ENCODE measurements at places on chromosomes 11 and 22.

DNA sequence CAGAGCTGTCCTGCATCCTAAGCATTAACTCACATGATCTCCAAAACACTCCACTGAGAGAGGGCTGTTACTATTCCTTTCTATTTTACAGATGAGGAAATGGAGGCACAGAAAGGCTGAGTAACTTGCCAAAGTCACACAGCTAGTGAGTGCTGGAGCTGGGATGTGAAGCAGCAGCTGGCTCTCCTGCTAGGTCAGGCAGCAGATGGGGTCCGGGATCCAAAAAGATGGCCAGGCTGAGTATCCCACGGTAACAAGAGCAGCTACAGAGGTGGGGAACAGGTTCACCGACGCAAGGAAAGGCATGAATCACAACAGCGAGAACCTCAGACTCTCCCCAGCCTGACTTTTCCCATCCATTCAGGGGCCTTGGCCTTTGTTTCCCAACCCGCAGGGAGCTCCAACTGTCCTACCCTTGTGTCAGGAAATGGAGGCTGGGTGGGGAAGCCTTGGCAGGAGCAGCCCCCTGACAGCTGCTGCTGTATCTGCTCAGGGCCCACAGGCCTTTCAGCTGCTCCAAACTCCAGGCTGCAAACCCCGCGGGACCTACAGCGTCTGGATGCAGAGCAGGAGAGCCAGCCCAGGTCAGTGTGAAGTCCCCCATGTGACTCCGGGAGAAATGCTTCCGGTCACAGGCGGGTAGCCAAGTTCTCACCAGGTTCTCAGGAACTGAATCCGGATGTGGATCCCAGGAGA lies 29.5 kb downstream of the DKK3 start:
- no peak for DNase-seq

DNA sequence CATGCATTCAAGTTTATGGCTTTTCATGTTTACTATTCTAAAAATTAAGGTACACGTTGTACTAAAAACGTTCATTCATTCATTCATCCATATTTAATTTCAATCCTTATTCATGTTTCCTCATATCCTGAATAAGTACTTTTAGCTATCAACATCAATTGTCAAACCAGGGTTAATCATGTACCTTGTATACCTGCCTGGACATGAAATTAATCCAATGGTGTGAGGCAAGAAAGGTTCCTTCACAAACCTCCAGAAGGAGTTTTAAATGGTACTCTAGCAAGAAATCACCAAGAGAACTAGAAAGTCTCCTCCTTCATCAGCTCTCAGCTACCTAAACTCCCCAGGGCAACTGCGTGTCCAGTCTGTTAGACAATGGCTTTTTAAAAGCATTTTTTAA lies 33.4 kb downstream of the TMEM123 start:
- no peak for DNase-seq

- DNase-seq, result no peak
Observed at GRCh38 chr11:68666849-68667248, 17.5 kb upstream of the GAL start.

DNA sequence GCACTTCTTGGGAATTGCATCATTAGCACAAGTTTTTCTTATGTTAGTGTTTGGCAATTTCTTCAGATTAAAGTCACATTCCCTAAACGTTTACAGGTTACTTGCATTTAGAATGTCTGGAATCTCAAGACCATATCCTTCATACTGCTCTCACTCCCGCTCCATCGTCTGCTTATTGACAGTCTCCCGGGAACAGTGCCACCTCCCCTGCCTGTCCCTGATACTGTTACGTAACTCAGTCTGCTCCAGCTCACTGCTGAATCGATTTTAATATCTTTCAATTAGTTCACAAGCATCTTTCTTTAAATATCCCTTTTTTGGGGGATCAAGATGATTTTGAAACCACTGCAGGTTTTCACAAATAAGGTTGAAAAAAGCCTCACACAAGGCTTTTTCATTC lies 48.2 kb downstream of the GLYATL2 start:
- DNase-seq, result no peak

- no peak for DNase-seq
Observed at GRCh38 chr11:45165806-45166603, 19.6 kb downstream of the PRDM11 start.

- DNase-seq, result no peak
Observed at GRCh38 chr11:125873881-125874555, 13.4 kb upstream of the HYLS1 start.

- DNase-seq, result no peak
Observed at GRCh38 chr11:45928535-45929215, 6.2 kb downstream of the LARGE2 start.

- DNase-seq, result no peak
Observed at GRCh38 chr11:30749268-30749667, 163.1 kb upstream of the MPPED2 start.
